Naive thymus-derived CD8-positive, alpha-beta T cell (primary cell): ENCODE measurements at places on chromosomes 6 and 20. TPM values are rescaled to one million over a fixed set of nuclear protein-coding genes. Genes with fewer than 3 reads are reported as not detected.

The SYCP2L gene
- total RNA-seq: not detected

The OR2W1 gene
- total RNA-seq: not detected

The ACOT13 gene
- total RNA-seq: 10.8 TPM

The SNX21 gene
- 1.8 TPM for total RNA-seq

The CCR6 gene
- total RNA-seq: 1.1 TPM

The CDH26 gene
- 4.5 TPM for total RNA-seq

The BMP7 gene
- total RNA-seq: not detected

The AFG1L gene
- total RNA-seq: 8.7 TPM

The FAXC gene
- total RNA-seq: not detected

The DEFB124 gene
- total RNA-seq: not detected

The SLC22A2 gene
- not detected for total RNA-seq

The SLC16A10 gene
- 26.1 TPM for total RNA-seq

The PRDM13 gene
- total RNA-seq: not detected

The NOX3 gene
- not detected for total RNA-seq

The IPCEF1 gene
- 102 TPM for total RNA-seq

The KCNS1 gene
- not detected for total RNA-seq

The RBM38 gene
- 117 TPM for total RNA-seq

The LY6G6D gene
- total RNA-seq: not detected

The PTK6 gene
- 0.16 TPM for total RNA-seq

The SLC26A8 gene
- not detected for total RNA-seq

The WFDC10B gene
- not detected for total RNA-seq

The NHLRC1 gene
- 2.1 TPM for total RNA-seq

The HTR1E gene
- not detected for total RNA-seq

The ECT2L gene
- not detected for total RNA-seq
